ENCODE measurements at places on chromosomes 6 and 20. TPM values are rescaled to one million over a fixed set of nuclear protein-coding genes. Genes with fewer than 3 reads are reported as not detected.

DNA sequence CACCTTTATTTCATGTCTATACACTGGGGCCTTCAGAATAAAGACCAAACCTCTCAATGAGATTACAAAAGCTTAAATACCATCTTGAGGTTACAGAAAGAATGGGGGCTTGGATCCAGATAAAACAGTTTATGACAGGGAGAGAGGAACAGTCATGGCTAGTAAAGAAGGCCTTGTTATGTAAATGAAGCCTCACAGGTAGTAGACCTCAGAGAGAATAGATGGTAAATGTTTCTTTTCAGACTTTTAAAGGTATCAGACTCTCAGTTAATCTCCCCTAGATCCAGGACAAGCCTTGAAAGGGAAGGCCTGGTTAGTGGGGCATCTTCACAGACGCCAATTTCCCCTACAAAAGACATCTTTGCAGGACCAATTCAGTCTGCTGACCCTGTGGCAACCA lies 1325.6 kb downstream of the HACE1 start:
- H3K27ac ChIP-seq: no peak overlapping the region
- H3K27me3 ChIP-seq: no peaks in the 10 kb centered on the region
- H3K36me3 ChIP-seq: no peaks in the 10 kb centered on the region
- DNase-seq: no peak
- no peak overlapping the region for H3K4me3 ChIP-seq

RNF144B gene
- 2.8 TPM for total RNA-seq

DNA sequence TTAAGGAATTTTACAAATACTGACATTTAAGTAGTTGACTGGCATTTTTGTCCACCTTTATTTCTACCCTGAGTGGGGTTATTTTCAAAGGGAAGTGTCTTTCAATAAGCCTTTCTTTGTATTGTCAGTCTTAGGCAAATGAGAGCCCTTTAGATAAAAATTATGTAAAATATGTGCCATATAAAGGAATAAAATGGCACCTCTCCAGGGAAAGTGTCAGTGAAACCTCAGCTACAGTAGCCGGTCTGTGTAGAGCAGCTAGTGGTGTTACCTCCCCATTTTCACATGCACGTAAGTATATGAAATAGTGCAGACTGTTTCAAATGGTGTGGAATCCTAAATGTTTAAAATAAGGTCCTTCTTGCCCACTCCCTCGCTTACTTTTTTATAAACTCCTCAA lies 5.0 kb downstream of the FAM217B start:
- no peak overlapping the region for H3K4me3 ChIP-seq
- H3K27ac ChIP-seq: no peak overlapping the region
- no peak for DNase-seq
- peaks cover 2% of the 10 kb centered on the region for H3K4me1 ChIP-seq
- H3K36me3 ChIP-seq: peaks cover 11% of the 10 kb centered on the region
- H3K27me3 ChIP-seq: no peaks in the 10 kb centered on the region

DNA sequence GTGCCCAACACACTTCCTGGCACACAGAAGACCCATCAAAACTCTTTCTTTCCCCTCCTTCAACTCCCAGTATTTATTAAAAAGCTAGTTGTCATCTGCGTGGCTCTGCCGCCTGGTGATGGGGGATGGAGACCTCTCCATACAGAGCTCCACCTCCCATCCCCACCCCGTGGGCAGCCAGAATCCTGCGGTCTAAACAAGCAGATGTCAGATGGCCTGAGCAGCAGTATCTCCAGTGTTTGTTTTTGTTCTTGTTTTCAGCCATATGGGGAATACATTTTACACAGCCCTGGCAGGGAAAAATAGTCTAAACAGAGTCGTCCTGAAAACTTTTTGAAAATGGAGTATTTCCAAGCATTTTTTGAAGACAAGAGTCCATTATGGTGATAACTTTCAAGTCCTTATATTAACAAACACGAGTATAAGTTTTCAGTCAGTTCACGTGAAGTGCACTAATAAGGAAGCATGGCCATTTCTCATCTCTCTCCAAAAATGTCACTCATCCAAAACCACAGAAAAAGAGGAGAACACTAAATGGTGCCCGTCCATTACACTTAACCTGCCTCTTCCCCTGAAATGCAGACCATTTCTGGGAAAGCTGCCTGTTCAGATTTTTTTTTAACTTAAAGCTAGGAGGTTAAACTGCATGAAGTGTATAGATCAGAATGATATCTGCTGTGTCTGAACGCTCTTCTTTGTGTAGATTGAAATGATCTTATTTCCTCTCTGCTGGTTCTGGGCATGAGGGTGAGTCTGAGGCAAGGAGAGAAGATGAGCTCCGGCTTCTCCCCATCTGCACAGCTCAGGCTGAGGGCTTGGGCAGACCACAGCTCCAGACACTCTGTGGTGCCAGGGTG lies 91.0 kb downstream of the TCP11 start:
- H3K4me1 ChIP-seq: peaks cover 39% of the 10 kb centered on the region
- peak overlapping the region; percentile 97 for H3K27ac ChIP-seq
- no peaks in the 10 kb centered on the region for H3K27me3 ChIP-seq
- H3K4me3 ChIP-seq: no peak overlapping the region
- peak; percentile 93 for DNase-seq
